ENCODE measurements at places on chromosomes 5 and 9. TPM values are rescaled to one million over a fixed set of nuclear protein-coding genes. Genes with fewer than 3 reads are reported as not detected.

DNA sequence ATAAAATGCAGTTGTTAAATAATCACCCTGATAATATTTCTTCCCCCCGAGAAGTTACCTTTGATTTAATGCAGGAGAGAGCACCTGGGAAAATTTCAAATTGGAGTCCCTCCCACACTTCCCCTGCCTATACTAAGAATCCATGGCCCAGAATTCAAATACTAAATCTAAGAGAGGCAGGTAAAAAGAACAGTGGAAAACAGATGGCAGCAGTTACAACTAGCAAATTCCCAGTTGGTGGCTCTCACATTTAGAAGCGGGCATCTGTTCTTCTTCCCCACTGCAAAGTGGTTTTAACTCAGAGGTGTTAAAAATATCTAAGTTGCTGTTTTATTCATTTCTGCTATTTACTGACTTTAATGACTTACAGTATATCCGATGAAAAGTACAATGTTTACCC lies 210.4 kb upstream of the ELAVL2 start:
- DNase-seq: no peak

DNA sequence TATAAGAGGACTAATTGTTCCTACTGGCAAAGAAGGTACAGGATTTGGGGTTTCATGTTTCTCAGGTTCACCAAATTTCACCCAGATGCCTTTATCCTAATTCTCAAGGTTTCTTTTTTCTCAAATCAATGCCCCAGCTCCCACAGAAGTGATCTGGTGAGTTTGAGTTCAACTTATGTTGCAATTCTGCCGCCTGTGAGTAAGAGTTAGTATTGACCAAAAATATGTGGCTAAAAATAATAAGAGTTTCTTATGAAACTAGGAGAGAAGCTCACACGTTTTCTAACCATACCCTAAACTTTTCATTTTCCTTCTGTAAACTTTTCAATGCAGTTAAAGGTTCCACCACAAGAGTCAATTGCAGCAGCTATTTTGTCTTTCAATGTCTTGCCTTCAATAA lies 15.1 kb downstream of the SLCO6A1 start:
- DNase-seq: no peak

- no peak for DNase-seq
These were observed 23.0 kb upstream of the B4GALT1 start for GRCh38 chr9:33190021-33190705.

DNA sequence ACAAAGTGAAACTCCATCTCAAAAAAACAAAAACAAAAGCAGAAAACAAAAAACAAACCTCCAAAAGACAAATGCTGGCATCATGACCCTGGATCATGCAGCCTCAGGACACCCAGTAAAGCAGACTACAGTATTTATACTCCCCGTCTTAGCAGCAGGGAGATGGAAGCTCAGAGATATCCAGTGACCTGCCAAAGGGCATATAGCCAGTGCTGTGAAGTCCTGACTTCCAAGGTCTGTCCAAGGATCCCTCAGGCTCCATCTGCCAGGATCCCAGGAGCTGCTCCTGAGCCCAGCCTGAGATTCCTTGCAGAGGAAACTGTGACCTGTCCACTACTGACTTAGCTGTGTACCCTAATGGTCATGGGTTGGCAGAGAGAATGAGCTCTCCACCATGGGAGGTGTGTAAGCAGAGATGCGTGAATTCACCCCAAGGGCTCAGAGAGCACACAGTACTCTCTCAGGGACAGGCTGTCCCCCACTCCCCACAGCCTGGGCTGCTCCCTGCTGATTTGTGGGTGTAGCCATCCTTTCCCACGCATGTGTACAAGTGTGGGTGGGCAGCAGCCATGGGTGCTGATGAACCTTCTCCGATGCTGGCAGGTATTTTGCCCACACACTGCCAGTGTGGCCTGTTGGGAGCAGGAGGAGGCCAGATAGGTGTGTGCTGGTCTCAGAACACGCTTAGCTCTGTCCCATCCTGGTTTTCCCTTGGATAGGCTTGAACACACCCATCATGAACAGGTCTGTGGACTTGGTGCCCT lies 2.1 kb upstream of the WNK2 start:
- DNase-seq: no peak

Gene NEUROG1
- not detected for total RNA-seq

Measured in fibroblast of villous mesenchyme (primary cell).